ENCODE measurements at places on chromosomes 4 and X.

- no peak for DNase-seq
These were observed 149.6 kb upstream of the MID1 start for GRCh38 chrX:10769696-10770619.

DNA sequence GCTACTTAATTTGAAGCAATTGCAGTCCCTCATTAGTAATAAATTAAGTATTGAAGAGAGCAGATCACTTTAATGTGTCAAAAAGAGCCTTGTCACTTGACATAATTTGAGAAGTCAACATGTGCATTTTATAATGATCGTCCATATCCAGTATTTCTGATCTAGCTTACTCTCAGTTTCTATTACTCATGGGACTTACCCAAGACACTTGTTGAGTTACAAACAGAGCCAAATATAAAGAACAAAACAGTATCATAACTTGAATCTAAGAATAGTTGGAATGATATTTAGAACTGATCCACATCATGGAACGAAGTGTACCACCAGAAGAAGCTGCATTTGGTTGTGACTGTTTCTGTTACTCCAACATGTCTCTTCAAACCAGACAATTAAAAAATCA, 54.7 kb downstream of the SLITRK4 start:
- DNase-seq = no peak

- no peak for DNase-seq
These were observed 155.4 kb upstream of the FRG1 start for GRCh38 chr4:189785257-189785656.

- DNase-seq = no peak
These were observed 18.9 kb upstream of the MRFAP1 start for GRCh38 chr4:6621556-6621927.

DNA sequence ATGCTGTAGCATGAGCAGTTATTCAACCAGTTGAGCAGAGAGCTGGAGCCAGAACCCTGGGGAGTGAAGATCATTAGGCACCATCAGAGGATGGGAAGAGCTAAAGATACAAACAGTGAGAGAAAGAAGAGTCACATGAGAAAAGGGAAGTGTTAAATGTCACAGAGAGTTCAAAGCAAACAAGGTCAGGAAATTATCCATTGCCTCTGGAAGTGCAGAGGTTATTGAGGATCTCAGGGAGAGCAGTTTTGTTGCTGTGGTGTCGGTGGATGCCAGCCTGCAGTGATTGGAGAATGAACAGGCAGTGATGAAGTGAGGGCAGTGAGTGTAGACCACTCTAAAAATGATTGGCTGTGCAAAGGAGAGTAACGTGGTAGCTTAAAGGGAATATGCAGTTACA, 17.7 kb downstream of the SPARCL1 start:
- no peak for DNase-seq

- no peak for DNase-seq
These were observed 19.0 kb downstream of the MAGEC2 start for GRCh38 chrX:142186103-142186502.

DNA sequence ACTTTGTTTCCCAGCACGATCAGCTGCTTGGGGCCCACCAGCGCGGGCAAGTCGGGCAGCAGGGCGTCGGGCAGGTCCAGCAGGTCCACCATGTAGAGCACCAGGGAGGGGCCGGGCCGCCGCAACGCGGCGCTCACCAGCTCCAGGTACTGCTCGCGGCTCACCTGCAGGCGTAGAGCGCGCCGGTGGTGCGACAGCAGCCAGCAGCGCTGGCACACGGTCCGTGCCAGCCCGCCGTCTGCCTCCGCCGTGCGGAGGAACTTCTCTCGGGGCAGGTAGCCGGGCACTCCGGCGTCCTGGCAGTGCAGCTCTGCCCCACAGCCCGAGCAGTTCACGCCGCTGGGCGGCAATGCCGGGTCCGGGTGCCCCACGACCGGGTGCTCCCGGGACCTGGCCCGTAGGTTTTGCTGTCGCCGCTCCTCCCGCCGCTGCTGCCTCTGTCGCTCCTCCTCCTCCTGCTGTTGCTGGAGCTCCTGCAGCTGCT, 527 bp downstream of the NOA1 start:
- DNase-seq = no peak

DNA sequence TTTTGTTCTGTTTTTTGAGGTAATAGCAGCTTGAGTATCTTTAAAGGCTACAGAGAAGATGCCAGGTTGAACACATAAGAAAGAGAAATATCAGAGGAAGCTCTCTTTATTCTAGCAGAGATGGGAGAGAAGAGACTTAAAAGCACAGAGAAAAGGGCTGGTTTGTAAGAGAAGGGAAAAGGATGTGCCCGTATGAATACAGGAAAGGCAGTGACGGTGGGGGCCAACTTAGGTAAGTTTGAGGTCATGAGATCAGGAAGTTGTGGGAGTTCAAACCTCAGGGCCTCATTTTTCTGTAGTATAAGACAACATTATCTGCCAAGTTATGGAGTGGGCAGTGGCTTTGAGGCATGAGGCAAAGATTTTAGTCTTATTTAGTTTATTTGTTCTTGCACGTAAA, 121.3 kb upstream of the S100G start:
- no peak for DNase-seq

DNA sequence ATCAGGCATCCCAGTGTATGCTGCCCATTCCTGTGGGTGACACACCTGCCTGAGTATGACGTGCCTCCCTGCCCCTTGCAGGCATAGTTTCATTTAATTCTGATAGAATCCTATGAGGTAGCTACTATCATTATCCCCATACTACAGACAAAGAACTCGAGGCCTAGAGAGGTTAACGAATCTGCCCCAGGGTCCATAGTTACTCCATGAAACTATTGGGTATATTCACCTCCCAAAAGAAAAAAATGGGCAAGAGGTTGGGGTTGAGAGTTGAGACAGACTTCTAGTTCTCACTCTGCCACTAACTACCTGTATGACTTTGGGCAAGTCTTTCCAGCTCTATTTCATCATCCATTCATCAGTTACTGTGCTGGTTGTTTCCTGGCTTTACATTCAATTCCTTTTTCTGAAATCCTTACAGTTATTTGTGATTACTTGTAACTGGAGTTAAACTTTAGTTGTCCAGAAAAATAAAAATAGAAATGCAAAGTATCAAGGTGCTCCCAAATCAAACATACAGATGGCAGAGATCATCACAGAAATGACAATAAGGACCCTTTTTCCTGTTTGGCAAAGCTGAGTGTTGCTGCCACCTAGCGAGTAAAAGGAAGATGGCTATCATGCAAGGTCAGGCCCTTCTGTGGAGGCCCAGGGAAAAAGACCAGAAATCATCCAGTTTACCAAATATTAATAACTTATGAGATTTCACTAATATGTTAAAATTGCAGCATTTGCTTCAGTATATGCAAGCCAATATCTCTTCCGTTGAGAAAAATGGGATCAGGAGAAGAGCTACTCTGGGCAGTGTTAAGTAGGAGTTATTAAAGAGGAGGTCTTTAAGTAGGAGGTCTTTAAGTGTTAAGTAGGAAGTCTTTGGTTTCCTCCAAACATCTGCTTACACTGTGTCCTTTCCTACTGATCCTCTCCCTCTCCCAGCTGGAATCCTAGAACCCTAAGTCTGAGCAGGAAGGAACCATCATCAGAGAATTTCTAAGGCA, 17.1 kb upstream of the MAP7D3 start:
- no peak for DNase-seq

DNA sequence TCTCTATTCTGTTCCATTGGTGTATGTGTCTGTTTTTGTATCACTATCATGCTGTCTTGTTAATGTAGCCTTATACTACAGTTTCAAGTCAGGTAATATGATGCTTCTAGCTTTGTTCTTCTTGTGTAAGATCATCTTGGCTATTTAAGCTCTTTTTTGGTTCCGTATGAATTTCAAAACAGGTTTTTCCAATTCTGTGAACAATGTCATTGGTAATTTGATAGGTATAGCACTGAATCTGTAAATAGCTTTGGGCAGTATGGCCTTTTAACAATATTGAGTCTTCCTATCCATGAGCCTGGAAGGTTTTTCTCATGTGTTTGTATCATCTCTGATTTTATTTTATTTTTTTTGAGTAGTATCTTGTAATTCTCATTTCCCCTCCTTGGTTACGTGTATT, 94.3 kb downstream of the ANAPC10 start:
- DNase-seq = no peak

GRCh38 chr4:47128991-47129390, 97.6 kb downstream of the GABRB1 start:
- DNase-seq = no peak

DNA sequence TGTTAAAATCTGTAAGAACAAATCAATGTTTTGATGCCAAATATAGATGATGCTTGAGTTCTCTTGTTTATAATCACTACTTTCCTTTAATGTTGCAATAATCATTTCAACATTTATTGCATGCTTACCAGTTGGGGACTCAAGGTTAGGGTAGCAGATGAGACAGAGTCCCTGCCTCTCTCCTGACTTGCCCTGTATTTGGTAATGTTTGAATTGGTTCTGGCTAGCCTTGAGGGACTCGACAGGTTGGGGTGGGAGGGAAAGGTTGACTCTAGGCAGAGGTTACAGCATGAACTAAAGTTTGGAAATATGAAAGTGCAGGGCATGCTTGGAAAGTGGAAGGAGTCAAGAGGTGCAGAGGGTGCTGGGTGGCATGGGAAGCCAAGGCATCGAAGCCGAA, 2.0 kb downstream of the SEC24B start:
- no peak for DNase-seq

DNA sequence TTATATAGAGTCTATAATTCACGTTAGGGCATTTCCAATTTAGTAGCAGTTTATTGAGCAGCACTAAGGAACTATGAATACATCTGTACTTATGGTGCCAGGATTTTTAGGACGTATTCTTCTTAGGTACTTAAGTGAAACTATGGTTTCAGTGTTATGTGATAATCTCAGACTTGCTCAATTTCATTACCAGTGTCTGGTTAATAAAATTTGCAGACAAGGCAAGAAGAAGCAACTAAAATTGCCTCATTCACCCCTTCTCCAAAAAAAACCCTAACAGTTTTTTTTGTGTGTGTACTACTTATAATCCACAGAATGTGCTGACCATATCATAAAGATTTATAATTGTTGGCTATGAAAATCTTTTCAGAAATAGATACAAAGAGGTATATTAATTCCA, 6.0 kb upstream of the CXCL10 start:
- DNase-seq = no peak

GRCh38 chr4:1218634-1219565, 30.0 kb downstream of the CTBP1 start:
- no peak for DNase-seq

DNA sequence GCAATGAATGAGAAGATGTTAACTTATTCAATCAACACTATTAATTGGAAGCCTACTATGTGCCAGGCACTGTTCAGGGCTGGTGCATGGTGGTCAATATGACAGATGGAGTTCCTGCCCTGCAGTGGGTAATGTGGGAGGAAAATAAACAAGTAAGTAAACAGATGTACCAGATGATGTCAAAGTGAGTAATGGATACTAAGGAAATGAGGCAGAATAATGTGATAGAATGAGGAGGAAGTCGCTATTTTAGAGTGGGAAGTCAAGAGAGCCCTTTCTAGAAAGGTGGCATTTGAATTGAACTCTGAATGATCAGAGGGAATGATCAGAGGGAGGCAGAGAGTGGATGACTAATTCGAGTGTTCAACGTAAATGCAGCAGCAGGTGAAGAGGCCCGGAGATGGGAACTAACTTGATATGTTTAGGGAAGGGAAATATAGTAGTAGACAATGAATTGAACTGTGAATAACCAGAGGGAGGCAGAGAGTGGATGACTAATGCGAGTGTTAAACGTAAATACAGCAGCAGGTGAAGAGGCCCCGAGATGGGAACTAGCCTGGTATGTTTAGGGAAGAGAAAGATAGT, 48.3 kb downstream of the HMGB3 start:
- DNase-seq = no peak

DNA sequence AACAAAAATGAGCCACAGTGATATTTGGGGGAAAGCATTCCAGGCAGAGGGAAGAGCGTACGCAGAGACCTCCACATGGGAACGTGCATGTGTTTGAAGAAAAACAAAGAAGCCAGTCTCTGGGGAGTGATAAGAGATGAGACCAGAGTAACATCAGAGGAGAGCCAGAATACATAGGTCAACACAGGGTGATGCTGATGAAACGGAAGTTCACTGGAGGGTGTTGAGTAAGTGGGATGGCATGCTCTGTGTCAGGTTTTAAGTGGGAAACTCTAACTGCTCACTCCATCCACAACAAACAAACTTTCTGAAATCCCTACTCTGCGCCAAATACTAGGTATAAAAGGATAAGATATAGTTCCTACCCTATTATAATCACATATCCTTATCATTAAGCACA, 110.0 kb downstream of the ARHGAP6 start:
- no peak for DNase-seq

DNA sequence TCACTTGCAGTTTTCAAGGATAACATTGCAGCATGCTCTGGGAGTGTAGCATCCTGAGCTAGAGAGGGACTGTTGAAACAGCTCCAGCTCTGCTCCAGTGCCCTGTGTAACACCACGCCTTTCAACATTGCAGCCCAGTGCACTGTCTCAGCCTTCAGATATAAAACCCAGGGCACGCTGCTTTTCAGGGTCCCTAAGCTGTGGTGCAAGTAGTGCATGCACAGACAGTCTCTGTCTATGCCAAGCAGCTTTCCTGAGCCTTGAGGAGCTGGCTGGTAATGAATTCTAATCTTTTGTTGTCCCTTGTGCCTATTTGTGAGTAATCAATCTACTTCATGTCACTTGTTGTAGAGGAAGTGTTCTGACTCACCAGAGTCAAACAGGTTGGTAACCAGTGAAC, 897.0 kb downstream of the ARAP2 start:
- DNase-seq = no peak

DNA sequence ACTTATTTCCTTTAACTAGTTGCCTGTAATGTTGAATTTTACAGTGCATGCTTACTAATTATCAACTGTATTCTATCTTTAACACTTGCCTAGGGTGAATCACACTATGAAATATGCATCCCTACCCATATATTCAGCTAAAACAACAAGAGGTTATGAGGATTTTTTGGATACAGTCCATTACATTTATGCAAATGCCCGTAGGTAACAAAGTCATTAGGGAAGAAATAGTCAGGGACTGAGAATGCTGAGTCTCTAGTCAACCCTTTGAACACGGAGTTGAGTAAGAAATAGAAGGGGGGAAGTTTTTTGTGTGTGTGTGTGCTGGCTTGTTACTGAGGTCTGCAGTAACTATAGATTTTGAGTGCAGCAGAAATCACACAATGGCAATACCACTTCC, 26.1 kb upstream of the CBLL2 start:
- DNase-seq = no peak
